ENCODE measurements at places on chromosomes 6 and 20.

DNA sequence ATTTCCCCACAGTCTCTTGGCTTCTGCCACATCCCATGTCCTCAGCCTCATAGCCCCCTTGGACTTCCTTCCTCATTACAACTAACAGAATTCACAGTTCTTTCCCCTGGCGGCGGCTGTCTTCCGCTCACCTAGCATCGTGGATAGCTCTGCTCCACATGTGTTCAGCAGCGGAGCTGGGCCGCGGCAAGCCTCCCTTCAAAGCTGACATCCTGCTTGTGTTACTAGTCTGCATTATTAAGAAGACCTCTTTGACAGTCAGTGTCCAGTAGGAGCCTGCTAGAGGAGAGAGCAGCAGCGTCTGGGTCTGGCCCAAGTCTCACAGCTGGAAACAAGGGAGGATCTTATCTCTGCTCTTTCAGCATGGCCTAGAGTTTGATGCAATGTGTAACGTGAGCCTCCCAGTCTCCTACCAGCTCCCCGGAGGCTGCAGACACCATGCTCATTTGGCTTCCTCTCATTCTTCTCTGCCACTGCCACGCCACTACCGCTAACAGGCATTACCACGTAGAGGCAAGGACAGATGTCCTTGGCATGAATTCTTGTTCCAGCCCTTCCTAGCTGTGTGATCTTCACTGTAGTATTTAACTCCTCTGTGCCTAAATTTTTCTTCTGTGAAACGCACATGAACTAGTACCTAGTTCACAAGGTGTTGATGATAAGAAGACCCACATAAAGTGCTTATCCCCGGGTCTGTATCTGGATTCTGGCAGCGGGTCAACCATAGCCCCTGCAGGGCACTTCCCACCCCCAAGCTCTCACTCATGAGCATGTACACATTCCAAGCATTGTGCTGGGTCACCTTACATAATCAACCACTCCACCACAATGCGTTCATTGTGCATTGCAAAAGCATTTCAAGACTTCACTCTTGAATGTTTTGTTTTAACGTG, 107.1 kb upstream of the BACH2 start:
- no peak for DNase-seq

GRCh38 chr6:12208190-12208589, 82.0 kb upstream of the EDN1 start:
- no peak for DNase-seq

DNA sequence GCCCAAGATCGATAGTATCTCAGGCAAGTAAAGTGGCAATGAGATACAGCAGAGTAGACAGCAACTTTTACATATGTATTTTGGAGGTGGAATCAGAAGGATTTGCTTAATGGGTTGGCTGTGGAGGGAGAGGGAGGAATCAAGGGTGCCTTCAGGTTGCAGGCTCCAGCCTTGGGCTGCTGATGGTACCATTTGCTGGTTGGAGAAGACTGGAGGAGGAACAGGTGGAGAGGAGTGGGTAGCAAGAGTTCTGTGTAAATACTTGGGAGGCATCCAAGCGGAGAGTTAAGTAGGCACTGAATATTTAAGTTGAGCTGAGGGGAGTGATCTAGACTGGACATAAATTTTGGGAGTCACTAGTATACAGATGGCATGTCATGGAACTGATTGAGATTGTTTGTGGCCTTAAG, 5.2 kb downstream of the BICRAL start:
- DNase-seq: no peak

DNA sequence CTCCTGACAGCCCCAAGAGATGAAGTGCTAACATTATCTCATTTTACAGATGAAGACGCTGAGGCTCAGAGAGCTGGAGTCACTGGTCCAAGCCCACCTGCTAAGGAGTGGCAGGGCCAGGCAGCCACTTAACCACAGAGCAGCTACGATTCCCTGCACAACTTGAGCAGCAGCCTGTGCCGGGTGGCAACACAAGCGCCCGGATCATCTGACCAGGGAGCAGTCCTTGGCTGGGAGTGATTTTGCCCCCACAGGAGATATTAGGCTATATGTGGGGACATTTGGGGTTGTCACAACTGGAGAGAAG, 93.2 kb upstream of the PTPN1 start:
- no peak for DNase-seq

DNA sequence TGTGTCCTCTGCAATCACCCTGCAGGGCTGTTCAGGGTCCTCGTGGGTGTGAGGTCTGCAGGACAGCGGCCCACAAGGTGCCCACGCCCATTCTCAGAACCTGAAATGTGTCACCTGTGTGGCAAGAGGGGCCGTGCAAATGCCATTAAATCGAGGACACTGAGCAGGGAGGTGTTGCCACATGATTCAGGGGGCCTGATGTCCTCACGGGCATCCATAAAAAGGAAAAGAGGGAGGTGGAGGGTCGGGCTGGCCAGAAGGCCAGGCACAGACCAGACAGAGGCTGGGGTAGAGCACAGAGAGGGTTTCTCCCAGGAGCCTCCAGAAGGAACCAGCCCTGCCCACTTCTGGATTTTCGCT, 239.6 kb downstream of the ERMARD start:
- no peak for DNase-seq

- no peak for DNase-seq
Observed at GRCh38 chr20:1102016-1102415, 16.4 kb upstream of the PSMF1 start.

DNA sequence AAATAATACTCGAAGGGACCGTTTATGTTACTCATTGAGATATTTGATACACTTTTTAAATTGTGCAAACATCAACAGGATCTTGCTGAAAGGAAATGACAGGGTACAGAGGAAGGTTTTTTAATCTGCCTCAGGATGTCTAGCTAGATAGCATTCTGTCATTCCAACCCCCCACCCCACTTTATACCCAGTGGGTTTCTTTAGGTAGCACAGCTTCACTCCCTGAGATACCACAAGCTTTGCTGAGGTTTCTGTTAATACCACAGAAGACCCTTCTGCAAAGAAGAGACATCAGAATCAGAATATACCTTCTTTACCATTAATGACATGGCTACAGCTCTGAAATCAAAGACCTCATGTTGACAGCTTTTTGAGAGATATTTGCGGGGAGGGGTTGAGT, 1.3 kb downstream of the PHACTR2 start:
- DNase-seq: no peak

DNA sequence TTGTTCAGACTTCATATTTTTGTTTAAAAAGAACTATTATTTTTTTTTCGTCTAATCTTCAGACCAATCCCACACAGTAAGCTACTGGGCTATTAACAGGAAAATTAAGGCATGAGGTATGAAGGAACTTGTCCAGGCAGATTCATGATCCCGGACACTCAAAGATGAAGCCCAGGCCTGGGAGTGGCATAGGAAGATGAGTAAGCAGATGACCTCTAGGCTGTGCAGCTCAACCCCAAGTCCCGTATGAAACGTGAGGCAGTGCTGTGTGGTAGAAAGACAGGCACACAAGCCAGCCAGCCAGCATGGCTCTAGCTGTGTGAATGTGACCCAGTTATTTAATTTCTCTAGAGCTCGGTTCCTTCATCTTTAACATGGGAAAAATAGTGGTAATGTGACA, 231.9 kb downstream of the CLIC5 start:
- no peak for DNase-seq

GRCh38 chr20:40291493-40292135, 397.4 kb downstream of the MAFB start:
- no peak for DNase-seq

- DNase-seq: no peak
Observed at GRCh38 chr20:45058168-45058850, 42.6 kb downstream of the KCNS1 start.

- no peak for DNase-seq
Observed at GRCh38 chr6:163038317-163038716, 310.5 kb downstream of the PACRG start.

GRCh38 chr6:36383606-36384005, 3.9 kb downstream of the ETV7 start:
- DNase-seq: no peak
